HS-27A (cell line): ENCODE measurements at places on chromosomes 2 and 18.

GRCh38 chr2:74457549-74458131, 598 bp upstream of the WBP1 start:
- no peak for DNase-seq

- DNase-seq = peak; percentile 82
Observed at GRCh38 chr2:85886590-85886989, 2.2 kb downstream of the ST3GAL5 start.

- DNase-seq = no peak
Observed at GRCh38 chr2:232438951-232439757, 16.8 kb upstream of the ALPI start.

- peak; percentile 31 for DNase-seq
Observed at GRCh38 chr18:36158266-36158867, 28.7 kb downstream of the ELP2 start.

- DNase-seq = no peak
Observed at GRCh38 chr2:226799976-226800940, 638 bp upstream of the IRS1 start.

GRCh38 chr18:63161032-63161760, 158.4 kb downstream of the BCL2 start:
- DNase-seq = no peak

DNA sequence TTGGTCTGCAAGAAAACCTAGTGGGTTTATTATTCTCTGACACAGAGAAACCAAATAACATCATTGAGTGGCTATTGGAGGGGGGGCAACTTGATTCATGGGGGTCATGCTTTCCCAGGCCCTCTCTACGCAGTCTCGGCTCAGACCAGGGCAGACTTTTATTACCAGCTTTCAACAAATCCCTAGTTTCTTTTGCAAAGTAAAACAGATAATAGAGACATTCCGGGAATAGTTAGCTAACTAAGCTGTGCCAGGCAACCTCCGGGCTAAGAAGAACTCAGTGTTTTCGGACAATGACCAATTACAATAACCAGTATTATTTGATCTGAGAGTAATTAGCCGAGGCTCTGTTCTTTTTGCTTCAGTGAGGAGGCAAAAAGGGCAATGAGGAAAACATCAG, 66.3 kb downstream of the CDK15 start:
- DNase-seq = no peak

DNA sequence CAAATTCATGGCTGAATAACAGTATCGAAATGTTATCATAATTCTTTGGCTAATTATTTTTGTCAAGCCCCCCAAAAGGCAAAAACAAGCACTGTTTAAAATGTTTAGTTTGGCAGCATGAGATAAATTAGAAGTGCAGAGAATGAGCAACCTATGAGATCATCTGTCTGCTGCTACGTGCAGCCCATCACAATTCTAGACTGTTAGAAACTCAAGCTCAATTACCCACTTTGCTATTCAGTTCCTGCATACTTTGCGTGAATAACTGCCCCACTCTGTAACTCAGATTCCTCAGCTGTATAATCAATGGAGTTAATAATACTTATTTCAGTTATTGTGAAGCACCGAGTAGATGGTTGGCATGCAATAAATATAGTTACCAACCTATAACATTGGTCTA, 1181.9 kb downstream of the DPP10 start:
- DNase-seq = no peak

DNA sequence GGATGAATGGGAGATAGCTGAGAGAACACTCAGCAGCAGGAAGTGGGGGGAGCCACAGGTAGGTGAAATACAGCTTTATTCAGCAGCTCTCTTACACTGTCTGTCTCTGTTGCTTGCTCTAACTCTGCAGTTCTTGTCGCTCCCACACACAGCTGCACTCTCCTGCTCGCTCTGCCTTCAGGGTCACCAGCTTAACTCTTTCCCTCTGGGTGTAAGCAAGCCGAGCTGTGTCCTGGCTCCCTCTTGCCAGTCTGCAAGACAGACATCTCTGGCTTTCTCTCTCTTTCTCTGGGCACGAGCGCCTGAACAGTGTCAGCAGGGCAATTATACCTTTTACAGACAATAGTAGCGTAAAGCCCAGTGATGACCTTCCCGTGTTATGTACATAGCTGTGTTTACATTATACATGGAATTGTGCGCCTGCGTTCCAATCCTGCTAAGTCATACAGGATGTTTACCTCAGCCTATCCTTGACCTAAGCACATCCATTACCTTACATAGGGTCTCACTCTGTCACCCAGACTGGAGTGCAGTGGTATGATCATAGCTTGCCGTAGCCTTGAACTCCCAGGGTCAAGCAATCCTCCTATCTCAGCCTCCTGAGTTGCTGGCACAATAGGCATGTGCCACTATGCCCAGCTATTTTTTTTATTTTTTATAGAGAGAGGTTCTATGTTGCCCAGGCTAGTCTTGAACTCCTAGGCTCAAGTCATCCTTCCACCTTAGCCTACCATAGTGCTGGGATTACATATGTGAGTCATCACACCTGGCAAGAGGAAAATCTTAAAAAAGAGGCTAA, 57.8 kb upstream of the CHN1 start:
- DNase-seq = no peak

GRCh38 chr2:230644356-230644935, 68.2 kb upstream of the CAB39 start:
- no peak for DNase-seq

- DNase-seq = no peak
Observed at GRCh38 chr18:74517236-74517630, 17.1 kb upstream of the CNDP1 start.

GRCh38 chr2:29485631-29486030, 370.4 kb downstream of the CLIP4 start:
- no peak for DNase-seq

- no peak for DNase-seq
Observed at GRCh38 chr18:62499263-62499650, 23.6 kb upstream of the ZCCHC2 start.

- peak; percentile 7 for DNase-seq
Observed at GRCh38 chr2:115560666-115561065, 1118.2 kb downstream of the DPP10 start.

DNA sequence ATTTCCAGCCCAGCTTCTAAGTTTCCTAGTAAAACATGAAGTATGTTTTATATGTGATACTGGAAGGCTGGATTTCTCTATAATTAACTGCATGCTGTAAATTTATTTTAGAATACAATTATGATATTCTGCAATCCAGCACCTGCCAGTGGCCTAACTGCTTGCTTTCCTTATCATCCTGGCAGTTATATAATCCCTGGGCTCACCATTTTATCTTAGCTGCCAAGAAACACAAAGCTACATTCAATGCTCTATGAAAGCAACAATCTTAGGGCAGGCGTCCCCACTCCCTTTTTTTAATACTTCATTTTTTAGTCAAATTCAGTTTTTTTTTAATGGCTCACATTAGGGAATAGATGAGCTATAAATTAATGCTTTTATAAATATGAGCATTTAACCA, 38.4 kb upstream of the UBXN4 start:
- DNase-seq = no peak
